ENCODE measurements at places on chromosomes 5 and 9.

DNA sequence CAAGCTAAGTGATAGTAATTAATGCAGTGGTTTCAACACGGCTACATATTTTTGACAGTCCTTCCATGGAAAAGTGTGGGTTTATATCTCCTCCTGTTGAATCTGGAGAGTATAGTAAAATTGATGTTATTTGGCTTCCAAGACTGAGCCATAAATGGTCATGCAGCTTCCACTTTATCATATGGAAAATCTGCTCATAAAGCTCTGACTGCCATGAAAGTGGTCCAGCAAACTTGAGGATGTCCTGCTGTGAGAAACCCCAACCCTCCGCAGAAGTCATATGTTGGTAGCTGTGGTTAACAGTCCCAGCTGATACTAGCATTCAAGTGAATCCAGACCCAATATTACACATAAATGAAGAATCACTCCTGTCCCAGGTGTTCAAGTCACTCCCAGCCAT, 378.3 kb downstream of the KCTD16 start:
- DNase-seq, result no peak

- DNase-seq, result no peak
These were observed 375.8 kb downstream of the GADD45G start for GRCh38 chr9:89980600-89980999.

- DNase-seq, result no peak
These were observed 134.8 kb upstream of the MSX2 start for GRCh38 chr5:174589599-174589998.

DNA sequence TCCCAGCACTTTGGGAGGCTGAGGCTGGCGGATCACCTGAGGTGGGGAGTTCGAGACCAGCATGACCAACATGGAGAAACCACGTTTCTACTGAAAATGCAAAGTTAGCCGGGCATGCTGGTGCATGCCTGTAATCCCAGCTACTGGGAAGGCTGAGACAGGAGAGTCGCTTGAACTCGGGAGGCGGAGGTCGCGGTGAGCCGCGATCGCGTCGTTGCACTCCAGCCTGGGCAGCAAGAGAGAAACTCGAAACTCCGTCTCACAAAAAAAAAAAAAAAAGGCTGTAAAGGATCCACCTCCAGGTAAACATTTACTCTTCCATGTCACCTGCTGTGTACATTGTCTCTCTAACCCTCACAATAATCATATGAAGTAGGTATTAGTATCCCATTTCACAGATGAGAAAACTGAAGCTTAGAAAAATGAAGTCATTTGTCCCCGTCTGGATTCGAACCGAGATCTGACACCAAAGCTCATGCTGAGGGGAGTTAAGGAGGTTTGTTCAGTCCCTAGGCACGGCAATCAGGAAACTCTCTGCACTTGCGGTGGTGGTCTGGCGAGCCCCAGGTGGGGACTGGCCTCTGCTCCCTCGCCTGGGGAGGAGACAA, 494 bp upstream of the DOCK2 start:
- no peak for DNase-seq

GRCh38 chr9:126468141-126468825, 141.7 kb downstream of the MVB12B start:
- no peak for DNase-seq

DNA sequence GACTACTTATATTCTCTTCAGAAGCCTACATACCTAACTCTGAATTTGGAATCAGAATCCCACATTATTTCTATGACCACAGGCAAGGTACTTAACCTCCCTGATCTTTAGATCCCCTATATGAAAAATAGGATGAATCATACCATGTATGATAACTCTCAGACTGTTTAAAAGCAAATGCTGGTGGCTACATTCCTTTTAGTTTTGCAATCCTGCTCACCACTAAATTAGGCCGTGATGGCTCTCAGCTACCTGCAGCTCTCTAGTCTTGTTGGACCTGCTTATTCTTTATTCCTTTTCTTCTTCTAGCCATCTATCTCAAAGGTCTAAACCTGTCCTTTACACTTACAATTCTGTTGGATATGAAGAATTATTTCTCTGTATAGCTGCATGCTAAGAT, 303.4 kb upstream of the ATP10B start:
- no peak for DNase-seq

DNA sequence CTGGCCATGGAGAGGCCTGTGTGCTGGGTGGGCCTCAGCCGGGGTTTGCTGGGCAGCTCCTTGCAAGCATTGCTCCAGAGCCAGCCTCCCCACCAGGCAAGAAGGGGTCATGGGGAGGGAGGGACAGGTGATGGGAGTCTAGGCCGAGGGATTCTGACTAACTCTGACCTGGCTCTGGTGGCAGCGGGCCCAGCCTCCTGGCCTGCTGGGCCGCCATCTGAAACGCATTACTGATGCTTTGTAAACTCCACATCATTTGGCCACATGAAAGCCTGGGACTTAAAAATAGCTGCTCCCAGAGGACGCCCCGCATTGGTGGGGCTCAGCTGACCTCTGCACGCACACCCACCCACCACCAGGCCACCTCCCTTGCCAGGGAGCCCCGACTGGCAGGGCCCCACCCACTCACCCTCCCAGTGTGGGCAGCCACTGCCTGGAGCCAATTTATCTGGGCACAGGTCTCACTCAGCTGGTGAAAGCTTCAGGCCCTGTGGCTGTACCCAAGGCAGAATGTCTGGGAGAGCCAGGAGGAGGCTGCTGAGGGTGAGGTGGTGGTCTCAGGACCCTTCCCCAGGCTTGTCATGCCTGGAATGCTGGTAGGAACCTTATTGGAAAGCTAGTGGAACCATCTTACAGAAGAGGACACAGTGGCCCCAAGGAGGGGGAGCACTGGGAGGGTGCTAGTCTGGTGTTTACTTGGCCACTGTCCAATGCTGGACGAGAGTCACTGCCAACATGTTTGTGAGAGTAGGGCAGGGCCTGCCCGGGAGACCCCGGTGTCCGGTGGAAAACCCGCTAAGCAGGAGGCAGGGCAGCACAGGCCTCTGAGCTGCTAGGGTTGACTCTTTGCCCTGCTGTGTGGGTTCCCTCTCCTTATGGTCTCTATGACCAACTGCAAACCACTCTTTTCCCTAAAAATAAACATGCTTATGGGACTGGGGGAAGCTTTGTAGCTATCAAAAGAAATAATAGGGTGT, 10.8 kb downstream of the TCF7 start:
- DNase-seq, result peak; percentile 94

- DNase-seq, result no peak
These were observed 232.5 kb downstream of the SPATA31A1 start for GRCh38 chr9:39587844-39588499.

DNA sequence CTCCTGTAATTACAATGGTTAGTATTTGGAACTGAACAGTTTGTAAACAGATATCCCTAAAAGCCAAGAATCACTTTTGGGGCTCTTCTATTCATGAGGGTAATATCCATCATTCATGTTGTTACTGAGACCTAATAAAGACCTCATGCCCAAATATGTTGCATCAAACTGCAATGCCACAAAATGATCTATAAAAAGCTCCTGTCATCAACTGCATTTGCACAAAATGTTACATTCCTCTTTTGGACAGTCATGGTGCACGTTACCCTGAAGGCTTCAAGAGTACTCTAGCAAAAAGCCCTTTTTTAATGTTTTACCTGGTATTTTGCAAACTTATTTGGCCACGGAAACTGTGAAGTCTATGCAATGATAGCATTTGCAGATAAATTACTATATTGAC, 14.2 kb upstream of the EQTN start:
- DNase-seq, result no peak

Data from LHCN-M2 (cell line).